ENCODE measurements at places on chromosomes 7 and 10.

DNA sequence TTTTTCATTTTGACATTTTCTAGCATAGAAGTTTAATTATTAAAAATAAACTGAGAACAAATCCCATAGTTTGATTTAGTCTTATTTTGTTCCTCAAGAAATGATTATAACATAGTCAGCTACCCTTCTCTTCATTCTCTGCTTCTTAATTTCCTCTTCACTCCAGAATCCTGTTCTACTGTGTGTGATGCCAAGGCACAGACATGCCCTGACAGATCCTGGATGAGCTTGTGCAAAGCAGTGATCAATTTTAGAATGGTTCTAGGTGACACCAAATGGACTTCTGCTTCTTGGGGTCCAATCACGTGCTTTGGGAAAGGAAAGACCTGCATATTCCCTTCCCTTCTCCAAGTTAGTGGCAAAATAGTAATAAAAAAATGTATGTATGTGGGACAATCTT lies 665.6 kb downstream of the MAGI2 start:
- no peak for DNase-seq

- no peak for DNase-seq
Observed at GRCh38 chr7:2571409-2571808, 12.6 kb downstream of the IQCE start.

- no peak for DNase-seq
Observed at GRCh38 chr10:126212738-126213137, 175.5 kb downstream of the ADAM12 start.

DNA sequence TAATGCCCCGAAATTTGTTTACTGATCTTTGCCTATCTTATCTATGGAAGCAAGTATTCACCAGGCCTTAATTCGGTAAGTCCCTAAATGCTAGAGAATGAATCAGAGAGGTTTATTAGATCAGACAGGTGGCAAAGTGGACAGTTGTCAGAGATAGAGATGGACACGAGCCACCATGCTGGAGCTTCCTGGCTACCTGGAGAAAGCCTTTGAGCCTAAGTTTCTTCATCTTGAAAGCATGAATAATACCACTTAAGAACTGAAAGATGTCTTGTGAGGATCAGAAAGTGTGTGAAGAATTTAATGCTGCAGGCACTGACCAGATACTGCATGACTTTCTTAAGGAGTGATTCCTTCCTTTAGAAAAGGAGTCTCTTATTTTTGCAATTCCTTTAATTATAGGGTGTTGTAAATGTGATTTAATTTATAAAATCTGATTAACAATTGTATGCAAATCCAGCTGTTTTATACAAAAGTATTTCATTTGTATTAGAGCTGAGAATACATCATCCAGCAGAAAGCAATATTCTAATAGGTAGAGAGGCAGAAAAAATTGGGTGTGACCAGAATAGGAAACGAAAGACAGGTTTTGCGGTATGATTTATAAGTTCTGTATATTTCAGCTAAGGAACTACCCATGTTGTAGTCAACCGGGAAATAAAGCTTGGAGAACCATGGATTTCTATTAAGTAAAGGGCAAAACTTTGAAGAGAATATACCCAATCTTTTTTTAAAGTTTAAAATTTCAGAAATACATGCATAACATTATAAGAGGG lies 82.7 kb downstream of the SMURF1 start:
- no peak for DNase-seq

DNA sequence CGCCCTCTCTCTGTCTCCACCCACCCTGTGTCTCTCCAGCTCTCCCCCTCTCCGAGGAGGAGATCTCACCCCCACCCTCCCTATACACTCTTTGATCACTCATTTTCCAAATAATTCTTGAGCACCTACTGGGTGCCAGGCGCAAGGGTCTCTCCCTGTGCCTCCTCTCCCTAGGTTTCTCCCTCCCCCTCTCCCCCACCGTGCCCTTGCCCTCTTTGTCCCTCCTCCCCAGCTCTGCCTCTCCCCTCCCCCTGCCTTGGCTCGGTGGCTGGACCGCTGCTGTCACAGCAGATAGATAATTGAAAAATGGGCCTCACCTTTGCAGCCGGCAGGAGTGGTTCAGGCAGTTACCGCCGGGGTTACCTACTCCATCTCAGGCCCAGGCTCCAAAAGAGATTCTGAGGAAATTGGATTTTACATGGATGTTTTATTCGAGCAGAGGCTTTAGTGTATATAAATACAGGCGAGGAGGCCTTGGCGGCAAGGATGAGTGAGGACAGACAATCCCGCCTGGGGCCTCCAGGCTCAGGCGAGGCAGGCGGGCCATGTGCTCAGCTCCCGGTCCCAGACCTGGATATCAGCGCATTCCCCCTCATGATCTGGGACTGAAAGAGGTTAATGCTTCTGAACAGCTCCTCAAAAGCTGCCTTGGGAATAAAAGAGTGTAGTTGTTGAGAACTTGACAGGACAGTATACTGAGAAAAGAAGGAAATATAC lies 60.8 kb upstream of the BTRC start:
- DNase-seq, result no peak

- no peak for DNase-seq
Observed at GRCh38 chr7:50733552-50733951, 49.1 kb downstream of the GRB10 start.

- DNase-seq, result no peak
Observed at GRCh38 chr10:10818082-10818481, 199.6 kb upstream of the CELF2 start.
